GDM1 (cell line): ENCODE measurements at places on chromosomes 7 and 10.

GRCh38 chr7:1511444-1512422, 7.5 kb upstream of the INTS1 start:
- DNase-seq = no peak

DNA sequence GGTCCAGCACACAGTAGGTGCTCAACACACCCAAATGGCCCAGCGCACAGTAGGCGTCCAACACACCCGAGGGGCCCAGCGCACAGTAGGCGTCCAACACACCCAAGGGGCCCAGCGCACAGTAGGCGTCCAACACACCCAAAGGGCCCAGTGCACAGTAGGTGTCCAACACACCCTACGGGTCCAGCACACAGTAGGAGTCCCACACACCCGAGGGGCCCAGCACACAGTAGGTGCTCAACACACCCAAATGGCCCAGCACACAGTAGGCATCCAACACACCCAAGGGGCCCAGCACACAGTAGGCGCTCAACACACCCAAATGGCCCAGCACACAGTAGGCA, 80.8 kb downstream of the FOXL3 start:
- no peak for DNase-seq

- no peak for DNase-seq
These were observed 19.4 kb upstream of the TBRG4 start for GRCh38 chr7:45130910-45131309.

GRCh38 chr10:91824076-91824475, 25.9 kb downstream of the TNKS2 start:
- no peak for DNase-seq

DNA sequence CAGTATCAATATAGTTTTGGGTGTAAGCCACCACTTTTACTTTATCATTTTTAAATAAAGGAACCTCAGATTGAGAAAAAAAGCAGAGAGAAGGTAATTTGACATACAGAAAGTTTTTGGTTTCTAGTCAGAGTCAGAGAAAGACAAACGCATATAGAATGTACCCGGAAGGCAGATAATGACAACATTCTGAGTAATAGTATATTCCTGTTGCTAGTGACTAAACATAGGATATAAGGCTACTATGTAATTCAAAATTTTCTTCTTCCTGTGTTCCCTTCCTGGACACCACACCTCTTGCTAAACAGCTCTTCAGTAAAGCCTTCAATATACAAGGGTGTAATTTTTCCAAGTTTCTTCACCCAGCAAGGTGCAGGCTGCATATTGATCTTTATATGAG, 597.6 kb downstream of the PCDH15 start:
- no peak for DNase-seq

DNA sequence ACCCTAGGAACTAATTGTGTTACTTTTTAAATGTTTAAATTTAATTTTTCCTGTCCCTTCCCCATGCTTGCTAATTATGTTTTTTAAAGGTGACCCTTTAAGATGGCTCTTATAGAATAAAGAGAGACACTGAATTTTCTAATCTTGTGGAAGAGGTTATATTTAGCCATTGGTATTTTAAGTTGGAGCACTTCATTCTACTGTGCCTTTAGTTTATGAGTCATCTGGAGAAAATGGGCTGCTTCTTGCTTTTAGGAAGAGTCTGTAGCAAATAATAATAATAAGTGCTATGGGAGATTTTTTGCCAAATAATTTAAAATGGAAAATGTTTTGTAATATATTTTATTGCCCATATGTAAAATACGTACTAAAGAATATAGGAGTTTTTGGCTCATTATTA, 139.7 kb downstream of the ADK start:
- no peak for DNase-seq

GRCh38 chr10:1601406-1601805, 135.9 kb downstream of the ADARB2 start:
- DNase-seq = no peak

DNA sequence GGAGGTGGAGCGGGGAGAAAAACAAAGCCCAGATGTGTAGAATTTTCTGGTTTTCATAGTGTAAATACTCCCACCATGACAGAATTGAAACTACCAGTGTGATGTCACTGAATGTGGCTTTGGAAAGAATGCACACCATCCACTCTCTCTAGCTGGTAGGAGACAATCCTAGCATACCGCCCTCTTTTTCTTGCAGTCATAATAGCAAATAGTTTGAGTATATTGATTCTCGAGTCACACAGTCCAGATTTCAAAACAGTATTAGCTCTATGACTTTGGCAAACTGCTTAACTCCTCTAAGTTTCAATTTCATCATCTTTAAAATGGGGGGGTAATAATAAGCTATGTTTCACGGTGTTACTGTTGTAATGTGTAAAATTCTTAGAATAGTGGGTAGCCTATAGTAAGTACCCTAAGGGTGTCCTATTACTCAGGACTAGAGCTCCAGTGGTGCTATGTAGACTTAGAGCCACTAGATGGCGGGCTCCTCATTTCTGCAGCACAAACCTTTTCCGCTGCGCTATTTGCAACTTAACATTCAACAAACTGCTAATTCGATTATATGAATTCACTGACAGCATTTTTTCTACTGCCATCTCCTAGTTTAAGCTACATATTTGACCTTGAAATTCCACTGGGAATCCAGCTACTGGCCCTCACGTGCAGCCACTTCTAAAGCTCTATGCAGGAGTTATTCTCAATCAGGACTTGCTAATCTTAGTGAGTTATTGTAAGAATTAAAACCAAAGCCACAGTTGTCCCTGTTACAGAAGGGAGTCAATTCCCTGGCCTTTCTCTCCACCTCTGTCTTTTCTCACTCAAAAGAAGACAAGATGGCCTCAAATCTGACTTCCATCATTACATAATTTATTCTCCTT, 18.7 kb downstream of the TAS2R40 start:
- peak; percentile 63 for DNase-seq

DNA sequence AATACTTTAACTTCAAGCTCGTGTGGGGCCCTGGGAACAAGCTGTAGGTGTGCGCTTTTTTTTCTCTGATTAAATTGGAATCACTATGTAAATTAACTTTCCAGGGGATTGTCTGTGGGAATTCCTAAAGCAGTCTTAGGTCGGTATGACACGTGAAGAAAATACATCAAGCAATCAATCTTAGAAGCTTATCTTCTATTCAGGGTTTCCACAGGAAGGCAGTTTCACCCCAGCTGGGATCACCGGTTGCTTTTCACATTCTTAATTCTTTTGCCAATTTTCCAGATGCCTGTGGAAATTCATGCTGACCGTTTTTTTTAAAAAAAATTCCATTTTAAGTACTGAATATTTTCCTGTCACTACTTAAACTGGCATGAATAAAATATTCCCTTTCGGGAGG, 41.9 kb downstream of the CAMK1D start:
- no peak for DNase-seq

DNA sequence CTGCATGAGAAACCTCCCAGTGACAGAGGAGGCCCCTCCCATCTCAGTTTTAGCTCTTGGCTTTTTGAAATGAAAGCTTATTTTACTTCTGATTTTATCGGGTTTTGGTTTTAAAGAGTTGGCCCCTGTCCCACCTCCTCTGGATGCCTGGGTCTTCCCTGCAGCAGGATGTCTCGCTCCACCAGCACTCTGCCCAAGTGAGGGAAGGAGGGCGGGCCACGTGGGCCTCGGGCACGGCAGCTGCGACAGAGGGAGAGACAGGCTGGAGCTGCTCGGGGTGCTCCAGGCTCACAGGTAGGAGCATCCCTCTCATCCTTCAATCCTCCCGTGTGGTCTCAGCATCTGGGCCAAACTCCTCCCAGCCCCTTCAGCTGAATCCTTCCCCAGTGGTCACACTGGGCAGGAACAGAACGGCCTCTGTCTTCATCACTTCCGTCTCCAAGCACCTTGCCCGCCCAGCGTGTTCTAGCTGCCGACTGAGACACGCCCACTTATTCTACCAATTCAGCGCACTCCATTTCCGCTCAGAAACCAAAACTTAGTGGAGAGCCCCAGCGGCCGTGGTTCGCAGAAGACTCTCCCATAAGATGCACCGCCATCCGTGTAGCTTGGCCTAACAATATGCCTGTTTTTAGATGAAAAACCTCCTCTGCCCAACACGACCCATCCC, 222.9 kb downstream of the GLRX3 start:
- no peak for DNase-seq

- DNase-seq = no peak
These were observed 201.6 kb downstream of the LRRTM3 start for GRCh38 chr10:67127441-67127840.

DNA sequence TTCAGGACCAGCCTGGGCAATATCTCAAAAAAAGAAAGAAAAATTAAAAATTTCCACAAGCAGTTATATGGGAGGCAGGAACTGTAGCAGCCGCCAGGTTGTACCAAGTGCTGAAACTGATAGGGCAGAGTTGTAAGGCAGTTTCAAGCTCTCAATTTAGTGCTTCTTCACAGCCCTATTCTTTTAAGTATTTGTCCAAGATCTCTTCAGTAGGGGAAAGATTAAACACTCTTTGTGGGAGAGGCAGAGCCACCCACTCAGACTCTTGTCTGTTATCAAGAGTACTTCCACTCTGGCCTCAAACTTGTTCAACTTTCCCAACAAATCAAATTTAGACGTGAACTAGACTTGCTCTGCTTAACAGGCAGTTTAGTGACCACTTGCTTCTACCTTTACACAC, 228.7 kb downstream of the REEP3 start:
- no peak for DNase-seq

DNA sequence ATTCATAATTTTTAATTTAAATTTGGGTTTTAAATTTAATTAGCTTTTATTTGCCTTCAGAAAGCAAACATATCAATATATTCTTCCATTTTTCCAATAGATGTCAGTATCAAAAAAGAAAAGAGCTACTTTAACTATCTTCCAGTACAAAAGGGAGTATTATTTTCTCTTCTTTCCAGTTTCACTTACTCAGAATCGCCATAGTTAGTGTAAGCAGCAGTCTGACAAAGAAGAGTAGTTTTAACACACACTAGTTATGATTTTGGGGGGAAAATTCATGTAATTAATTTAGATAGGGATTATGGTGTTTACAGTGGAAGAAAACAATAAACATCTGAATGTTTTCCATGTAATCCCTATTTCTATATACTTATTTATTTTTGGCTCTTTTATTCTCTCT, 272.6 kb upstream of the DGKB start:
- DNase-seq = no peak

- DNase-seq = peak; percentile 42
These were observed 33.4 kb downstream of the PTPN12 start for GRCh38 chr7:77570330-77571011.

GRCh38 chr7:100137851-100138760, 10.6 kb upstream of the LAMTOR4 start:
- DNase-seq = no peak
